A375 (cell line): ENCODE measurements at places on chromosomes 13 and 19. TPM values are rescaled to one million over a fixed set of nuclear protein-coding genes. Genes with fewer than 3 reads are reported as not detected.

The PLVAP gene
- total RNA-seq: 0.11 TPM in 1 of 2 replicates, not detected in the other

The GRK1 gene
- 0.03 TPM in 1 of 2 replicates, not detected in the other for total RNA-seq

The CEBPA gene
- total RNA-seq: 1.1 and 1.9 TPM in 2 replicates

The PPM1N gene
- total RNA-seq: 2.2 and 2.8 TPM in 2 replicates

The KLK12 gene
- total RNA-seq: not detected in 2 replicates

The TMEM145 gene
- total RNA-seq: 2.2 and 5.0 TPM in 2 replicates

The RAB8A gene
- 55.5 and 62.9 TPM in 2 replicates for total RNA-seq

The PSG2 gene
- total RNA-seq: not detected in 2 replicates

The PROSER1 gene
- total RNA-seq: 10.4 and 16.9 TPM in 2 replicates

The ADGRE3 gene
- total RNA-seq: not detected in 2 replicates

The CATSPERD gene
- total RNA-seq: not detected in 2 replicates

The SHFL gene
- 25.4 and 28.4 TPM in 2 replicates for total RNA-seq

The MATK gene
- not detected in 2 replicates for total RNA-seq

The SIGLEC11 gene
- total RNA-seq: not detected in 2 replicates

The SPATA13 gene
- 26.7 and 37.5 TPM in 2 replicates for total RNA-seq

The CALR3 gene
- total RNA-seq: 0.23 TPM in 1 of 2 replicates, not detected in the other

The IZUMO2 gene
- not detected in 2 replicates for total RNA-seq

The TUBA3C gene
- total RNA-seq: not detected in 2 replicates

The PDE4C gene
- total RNA-seq: 0.05 TPM in 1 of 2 replicates, not detected in the other

The FFAR2 gene
- not detected in 2 replicates for total RNA-seq

The VAV1 gene
- total RNA-seq: not detected in 2 replicates

The RDH8 gene
- total RNA-seq: not detected in 2 replicates

The C19orf67 gene
- total RNA-seq: not detected in 2 replicates

The TMPRSS9 gene
- 0.57 TPM in 1 of 2 replicates, not detected in the other for total RNA-seq

The CBY2 gene
- total RNA-seq: not detected in 2 replicates

The IL11 gene
- 27.0 and 27.7 TPM in 2 replicates for total RNA-seq

The FFAR1 gene
- total RNA-seq: 0.16 TPM in 1 of 2 replicates, not detected in the other

The RFPL4AL1 gene
- total RNA-seq: 0.37 TPM in 1 of 2 replicates, not detected in the other

The PCDH9 gene
- 2.9 and 4.8 TPM in 2 replicates for total RNA-seq

The SLC6A16 gene
- 0.11 TPM in 1 of 2 replicates, not detected in the other for total RNA-seq

The FCER2 gene
- total RNA-seq: 0.34 and 0.41 TPM in 2 replicates

The GJA3 gene
- 2.2 and 2.4 TPM in 2 replicates for total RNA-seq

The CD79A gene
- total RNA-seq: not detected in 2 replicates

The SIGLEC8 gene
- total RNA-seq: not detected in 2 replicates

The PPFIA3 gene
- 17.6 and 25.5 TPM in 2 replicates for total RNA-seq

The LYPD5 gene
- 1.0 and 4.5 TPM in 2 replicates for total RNA-seq

The DNAAF3 gene
- 2.6 and 2.9 TPM in 2 replicates for total RNA-seq

The KISS1R gene
- total RNA-seq: not detected in 2 replicates

The SHKBP1 gene
- 23.2 and 32.5 TPM in 2 replicates for total RNA-seq

The AMER2 gene
- under 0.01 TPM in 1 of 2 replicates, not detected in the other for total RNA-seq
